ENCODE measurements at places on chromosomes 1 and 21.

- no peak for DNase-seq
Measured at GRCh38 chr1:22330092-22330759, 121.4 kb upstream of the ZBTB40 start.

DNA sequence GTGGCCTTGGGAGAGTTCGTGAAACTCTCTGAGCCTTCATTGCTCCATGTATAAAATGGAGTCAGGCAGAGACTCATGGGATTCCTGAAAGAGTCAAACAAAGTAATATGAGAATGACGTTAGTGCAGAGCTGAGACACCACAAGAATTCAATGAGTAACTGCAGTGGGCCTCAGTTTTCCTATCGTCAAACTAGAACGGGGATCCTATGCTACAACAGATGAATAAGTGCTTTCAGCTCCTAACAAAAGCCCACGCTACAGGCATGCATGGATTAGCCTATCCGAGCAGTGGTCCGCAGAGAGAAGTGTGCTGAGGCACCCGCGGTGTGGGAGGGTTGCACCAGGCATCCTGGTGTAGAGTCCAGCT is 124.7 kb downstream of the SYF2 start:
- no peak for DNase-seq

DNA sequence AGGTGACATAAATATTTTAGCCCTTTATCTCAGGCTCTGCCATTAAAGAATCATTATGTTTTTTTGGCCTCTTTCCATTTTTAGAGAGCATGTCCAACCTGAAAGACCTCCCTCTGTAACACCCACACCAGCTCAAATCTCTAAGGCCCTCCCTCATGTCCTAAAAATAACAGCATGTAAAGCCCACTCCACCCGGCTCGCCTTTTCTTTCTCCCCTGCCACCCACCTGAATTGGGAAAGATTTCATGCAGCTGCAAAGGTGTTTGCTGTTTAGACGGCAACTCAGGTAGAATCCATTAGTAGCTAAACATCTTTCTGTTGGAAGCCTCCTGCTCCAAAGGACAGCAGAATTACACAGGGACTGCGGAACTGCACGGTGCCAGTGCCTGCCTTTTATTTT is 79.9 kb downstream of the DMRTA2 start:
- no peak for DNase-seq

- DNase-seq, result no peak
Measured at GRCh38 chr1:84603941-84604830, 29.9 kb upstream of the CTBS start.

GRCh38 chr21:45823100-45823681 is 158.4 kb upstream of the COL6A1 start:
- DNase-seq, result no peak

GRCh38 chr1:84611796-84612195 is 37.6 kb upstream of the CTBS start:
- no peak for DNase-seq

DNA sequence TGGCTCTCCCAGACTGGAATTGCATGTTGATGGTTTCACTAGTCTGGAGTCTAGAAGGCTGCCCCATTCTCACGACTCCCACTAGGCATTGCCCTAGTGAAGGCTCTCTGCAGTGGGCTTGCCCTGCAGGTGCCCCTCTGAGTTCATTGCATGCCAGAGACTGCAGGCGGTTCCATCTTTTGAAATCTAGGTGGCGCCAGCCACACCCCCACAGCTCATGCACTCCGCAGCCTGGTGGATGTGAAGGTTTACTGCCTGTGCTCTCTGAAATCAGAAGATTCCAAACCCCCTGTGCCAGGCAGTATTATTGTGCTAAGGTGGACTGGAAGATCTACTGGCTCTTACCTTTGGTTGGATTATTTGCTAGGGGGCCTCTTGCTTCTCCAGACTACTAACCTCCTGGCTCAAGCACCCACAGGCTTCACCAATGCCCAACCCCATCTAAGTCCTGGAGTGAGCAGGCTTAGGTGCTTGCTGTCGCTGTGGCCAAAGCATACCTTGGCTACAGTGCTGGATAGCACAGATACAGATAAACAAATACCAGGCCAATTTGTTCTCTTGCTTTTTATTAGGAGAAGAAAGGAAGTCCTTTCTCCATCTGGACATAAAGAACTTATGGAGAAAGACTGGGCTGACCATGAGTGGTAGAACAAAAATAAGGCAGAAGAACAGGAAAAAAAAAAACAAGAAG is 83.5 kb upstream of the SIM2 start:
- no peak for DNase-seq

DNA sequence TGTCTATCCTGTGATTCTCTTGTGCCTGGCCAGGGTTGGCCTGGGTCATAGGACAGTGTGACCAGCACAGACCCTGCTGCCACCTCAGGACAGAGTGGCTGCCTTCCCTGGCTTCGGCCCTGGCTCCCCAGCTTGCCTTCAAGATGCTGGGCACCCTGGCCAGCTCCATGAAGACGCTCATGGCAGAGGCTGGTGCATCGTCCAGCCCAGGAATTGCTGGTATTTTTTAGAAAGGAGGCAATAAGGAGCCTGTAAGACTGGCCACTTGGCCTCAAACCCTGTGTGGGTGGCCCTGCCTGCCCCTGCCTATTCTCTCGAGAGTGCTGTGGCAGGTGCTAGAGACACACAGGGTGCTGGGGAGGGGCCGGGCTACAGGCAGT is 70.4 kb upstream of the ACTRT2 start:
- DNase-seq, result no peak

DNA sequence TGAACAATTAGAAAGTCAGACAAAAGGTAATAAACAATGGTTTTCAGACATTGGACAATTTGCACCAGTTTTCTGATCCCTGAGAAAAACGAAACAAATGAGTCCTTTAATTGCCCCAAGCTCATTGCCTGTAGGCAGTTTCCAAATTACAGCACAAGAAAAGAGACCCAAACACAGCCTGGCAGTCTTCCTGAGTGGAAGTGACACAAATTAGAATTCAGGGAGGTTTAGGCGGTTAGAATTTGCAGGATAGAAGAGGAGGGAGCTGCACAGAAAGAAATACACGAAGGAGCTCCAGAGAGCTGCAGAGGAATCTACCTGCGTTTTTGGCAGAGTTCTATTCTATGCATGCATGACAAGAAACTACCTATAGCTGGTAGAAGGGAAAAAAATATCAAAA is 115.7 kb downstream of the PIGK start:
- DNase-seq, result no peak

- DNase-seq, result no peak
Measured at GRCh38 chr21:34052171-34052570, 21.2 kb upstream of the MRPS6 start.

DNA sequence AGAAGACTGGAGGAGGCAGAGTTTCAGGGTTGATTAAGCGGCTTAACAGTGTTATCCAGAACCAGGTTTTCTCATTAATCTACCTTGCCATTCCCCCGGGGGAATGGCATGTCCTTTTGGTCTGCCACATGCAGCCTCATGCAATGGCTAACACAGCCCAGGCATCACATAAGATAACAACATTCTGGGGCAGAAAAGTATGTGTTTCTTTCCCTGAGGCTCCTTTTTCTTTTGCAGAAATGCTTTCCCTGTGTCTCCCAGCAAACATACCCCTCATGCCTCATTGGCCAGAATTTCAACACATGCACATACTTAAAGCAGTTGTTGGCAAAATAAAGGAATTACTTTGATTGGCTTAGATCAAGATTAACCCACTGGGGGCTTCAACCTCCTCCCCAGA is 98.6 kb downstream of the OMA1 start:
- DNase-seq, result no peak

GRCh38 chr1:7385471-7386225 is 385.4 kb upstream of the VAMP3 start:
- no peak for DNase-seq

GRCh38 chr1:177256153-177257075 is 85.7 kb downstream of the BRINP2 start:
- DNase-seq, result no peak

GRCh38 chr1:67791261-67791660 is 42.0 kb downstream of the GNG12 start:
- no peak for DNase-seq

GRCh38 chr1:178686407-178686806 is 38.6 kb upstream of the RALGPS2 start:
- DNase-seq, result no peak

DNA sequence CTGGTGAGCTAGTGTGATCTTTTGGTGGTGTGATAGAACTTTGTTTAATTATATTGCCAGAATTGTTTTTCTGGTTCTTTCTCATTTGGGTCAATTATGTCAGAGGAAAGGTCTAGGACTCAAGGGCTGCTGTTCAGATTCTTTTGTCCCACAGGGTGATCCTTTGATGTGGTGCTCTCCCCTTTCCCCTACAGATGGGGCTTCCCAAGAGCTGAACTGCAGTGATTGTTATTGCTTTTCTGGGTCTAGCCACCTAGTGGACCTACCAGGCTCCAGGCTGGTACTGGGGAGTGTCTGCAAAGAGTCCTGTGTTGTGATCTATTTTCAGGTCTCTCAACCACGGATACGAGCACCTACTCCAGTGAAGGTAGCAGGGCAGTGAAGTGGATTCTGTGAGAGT is 25.9 kb upstream of the CD84 start:
- no peak for DNase-seq

DNA sequence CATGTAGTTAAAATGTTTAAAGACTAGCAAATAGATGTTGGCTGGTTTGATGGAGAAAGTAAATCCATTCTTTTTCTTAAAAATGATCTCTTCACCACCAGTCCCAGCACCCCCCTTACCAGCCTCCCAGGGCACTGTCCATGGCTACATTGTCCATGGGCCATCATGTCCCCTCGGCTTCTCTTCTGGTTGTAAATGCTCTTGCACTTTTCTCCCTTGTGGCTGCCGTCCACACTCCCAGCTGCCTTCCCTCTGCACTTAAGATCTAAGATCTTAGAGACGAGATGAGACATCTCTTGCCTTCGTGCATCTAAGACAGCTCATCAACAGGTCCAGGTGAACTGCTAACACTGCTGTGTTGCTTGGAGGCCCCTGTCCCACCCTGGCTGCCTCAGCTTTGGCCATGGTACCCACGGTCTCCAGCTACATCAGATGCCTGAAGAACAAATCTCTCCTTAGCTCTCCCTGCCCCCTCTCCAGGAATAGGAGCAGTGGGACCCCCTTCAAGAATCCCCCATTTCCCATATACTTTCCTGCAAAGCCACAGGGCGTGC is 11.1 kb downstream of the CAPN2 start:
- no peak for DNase-seq

DNA sequence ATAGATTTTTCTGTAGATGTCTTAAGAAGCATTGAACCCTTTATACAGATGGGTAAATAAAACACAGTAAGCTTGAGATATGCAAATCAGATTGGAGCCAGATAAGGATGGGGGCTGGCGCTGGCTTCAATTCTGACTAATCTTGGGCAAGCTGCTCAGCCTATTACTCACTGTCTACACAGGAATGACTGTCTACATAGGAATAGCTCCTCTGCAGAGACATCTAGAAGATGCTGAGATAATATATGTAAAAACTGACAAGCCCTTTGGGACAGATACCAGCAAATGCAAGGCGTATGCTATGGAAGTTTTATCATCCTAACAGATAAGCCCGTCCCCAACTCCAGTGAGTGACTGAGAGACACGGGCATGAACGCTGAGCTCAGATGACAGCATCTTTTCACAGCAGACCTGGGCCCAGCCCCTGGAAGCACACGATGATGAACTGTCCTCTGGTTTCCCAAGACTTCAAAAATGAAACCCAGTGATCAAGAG is 1.7 kb downstream of the CLDN14 start:
- no peak for DNase-seq

GRCh38 chr1:20625176-20626097 is 7.8 kb upstream of the PINK1 start:
- no peak for DNase-seq

DNA sequence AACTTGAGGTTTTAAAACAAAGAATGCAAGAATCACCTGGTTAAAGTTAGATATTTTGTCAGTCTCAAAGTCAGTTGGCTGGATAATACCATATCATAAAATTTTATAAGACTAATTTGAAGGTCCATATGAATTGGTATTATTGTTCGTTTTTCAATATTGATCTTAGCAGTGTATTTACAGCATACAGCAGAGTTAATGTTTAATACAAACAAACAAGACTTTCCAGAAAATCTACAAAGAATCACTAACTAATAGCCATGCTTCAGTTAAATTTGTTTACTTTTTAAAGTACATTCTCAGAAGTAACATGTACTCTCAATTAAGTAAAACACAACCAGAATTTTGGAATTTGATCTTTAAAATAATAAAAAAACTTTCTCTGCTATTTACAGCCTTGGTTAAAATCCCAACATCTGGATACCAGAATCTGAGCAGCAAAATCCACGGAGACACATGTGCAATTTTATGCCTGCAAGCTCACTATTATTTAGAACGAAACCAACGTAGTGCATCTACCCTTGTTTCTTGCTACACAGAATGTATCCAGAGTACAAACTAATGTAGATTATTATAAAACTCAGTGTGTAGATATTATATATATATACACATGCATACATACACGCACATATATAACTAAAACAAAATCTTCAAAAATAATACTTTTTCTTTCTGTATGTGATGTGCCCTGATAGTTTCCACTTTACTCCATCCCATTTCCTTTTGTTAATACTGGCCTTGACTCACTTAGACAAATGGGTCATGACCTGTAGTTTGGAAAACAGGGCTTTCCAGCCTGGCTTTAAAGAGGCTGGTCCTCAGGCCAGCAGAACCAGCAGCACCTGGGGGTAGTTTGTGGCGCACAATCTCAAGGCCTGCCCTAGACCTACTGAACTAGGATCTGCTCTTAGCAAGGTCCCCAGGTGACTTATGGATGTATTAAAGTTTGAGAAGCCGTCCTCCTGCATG is 63.6 kb upstream of the ERG start:
- no peak for DNase-seq

DNA sequence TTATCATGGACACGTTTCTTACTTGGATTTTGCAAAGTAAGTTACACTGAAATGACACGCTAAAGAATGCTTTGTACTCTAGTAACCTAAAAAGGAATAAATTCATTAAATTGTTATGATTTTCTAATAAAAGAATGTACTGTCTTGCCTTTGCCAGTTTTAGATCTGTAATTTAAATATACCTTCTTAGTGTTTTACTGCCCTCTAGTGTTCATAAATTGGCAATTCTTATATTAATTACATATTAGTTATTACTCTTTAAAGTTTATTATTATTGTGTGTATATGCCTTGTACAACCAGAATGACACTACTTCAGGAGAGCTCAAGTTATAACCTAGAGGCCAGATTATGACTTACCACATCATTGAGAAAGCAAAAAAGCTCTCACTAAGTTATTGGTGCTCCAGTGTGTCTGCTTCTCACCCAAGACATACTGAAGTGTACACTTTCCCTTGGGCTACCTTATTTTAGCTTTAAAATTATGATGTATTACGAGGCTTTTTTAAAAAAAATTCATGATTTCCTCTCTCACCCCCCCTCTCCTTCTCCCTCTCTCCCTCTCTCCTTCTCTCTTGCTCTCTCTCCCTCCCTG is 169.9 kb downstream of the HS2ST1 start:
- DNase-seq, result no peak

- no peak for DNase-seq
Measured at GRCh38 chr1:91606546-91607078, 106.0 kb downstream of the CDC7 start.
